ENCODE measurements at places on chromosomes 6 and 20. TPM values are rescaled to one million over a fixed set of nuclear protein-coding genes. Genes with fewer than 3 reads are reported as not detected.

- DNase-seq = no peak
Measured at GRCh38 chr20:32059189-32059588, 7.1 kb downstream of the HCK start.

DNA sequence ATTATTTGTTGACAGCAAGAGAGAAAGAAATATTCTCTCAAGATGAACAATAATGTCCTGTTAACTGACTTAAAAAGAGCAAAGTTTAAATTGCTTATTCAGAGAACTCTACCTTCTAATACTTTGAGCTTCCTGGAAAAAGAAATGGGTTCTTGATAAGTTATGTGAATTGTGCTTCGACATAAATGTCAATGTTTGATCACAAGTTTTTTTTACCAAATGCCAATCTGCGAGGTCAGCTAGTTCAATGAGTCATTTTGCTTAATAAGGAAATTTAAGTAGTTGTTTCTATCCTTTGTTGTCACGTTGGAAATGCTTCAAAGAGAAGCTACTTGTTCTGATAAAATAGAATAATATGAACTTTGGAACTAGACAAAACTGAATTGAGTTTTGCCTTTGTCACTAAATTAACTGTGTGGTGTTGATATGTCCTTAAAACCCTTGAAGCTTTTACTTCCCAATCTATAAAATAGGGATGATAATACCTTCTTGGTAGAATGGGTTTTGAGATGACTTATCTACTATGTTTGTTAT lies 642.1 kb upstream of the FLRT3 start:
- DNase-seq = no peak

DNA sequence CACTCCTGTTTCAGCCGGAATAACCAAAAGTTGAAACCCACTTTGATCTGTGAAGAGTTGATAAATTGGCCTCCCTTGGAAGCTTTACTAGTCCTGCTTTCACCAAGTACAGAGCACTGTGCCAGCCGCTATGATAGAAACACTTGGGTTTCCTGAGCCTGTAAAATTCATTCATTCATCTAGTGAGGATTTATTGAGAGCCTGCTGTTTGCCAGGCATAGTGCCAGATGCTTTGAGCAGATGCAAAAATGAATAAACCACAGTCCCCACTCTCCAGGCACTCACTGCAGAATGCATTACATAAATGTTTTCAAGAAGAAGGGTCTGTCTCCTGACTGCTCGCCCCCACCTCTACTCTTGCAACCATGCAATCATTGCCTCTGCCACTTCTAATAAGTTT lies 25.3 kb upstream of the TMEM217 start:
- no peak for DNase-seq

TREML2 gene
- total RNA-seq = not detected

DNA sequence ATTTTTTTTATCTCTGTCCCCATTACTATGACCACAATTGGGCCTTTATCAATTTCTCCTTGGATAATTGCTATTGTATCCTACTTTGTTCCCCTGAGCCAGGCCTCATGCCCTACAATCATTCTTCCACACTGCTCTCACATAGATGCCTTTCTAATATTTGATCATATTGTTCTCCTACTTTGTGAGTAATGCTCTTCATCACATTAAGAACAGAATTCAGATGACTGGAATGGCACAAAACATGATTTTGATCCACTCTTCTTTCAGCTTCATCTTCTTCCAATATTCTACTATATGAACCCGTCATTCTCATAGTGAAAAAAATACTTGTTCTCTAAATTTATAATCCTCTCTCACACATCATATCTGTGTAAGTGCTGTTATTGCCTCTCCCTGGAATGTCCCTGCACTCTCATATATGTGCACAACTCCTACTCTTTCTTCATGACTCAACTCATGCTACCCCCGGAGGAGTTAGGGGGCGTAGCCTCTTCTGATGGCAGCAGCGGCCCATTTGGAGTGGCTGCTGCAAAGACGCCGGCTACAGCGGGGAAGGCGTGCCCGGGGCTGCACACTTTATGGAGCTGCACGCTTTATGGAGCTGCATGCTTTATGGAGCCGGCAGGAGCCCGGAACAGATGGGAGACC lies 25.3 kb upstream of the HACE1 start:
- no peak for DNase-seq

DNA sequence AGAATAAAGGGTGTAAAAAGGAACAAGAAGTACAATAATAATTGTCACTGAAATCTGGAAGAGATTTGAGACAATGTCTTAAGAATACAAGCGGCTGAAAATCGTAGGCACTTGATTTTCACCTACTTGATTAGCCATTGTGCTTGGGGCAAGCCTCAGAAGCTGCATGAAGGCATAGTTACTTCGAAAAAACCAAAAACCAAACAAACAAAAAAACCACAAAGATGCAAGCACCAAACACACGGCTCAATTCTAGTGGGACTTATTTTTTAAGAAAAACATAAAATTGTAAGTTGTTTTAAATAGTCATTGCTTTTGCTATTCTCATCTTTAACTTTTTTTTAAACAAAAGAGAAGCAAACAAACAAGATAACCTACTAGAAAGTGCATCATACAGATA lies 235.6 kb downstream of the OGFRL1 start:
- DNase-seq = no peak

GRCh38 chr6:87408721-87409155 lies 966 bp downstream of the CFAP206 start:
- no peak for DNase-seq

GRCh38 chr20:58714340-58714922 lies 21.8 kb downstream of the NPEPL1 start:
- DNase-seq = peak; percentile 31

DNA sequence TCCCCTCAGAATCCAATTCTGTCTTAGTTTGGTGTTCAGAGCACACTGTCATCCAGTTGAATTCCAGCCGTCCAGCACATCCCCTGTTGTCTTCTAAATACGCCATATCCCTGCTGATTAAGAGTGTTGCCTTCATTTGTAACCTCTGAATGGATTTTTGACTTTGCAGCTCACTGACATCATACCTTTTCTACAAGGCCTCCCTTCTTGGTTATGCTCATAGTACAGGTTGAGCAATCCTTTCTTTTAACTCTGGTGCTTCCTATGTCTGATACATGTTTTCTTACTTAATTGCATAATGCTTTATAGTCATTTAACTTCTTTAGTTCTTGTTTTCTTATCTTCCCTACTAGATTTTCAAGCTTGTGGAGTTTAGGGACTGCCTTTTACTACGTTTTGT lies 36.4 kb downstream of the XRN2 start:
- no peak for DNase-seq

SLC17A2 gene
- not detected for total RNA-seq

BHLHE23 gene
- total RNA-seq = not detected
